ENCODE measurements at places on chromosomes 7 and 10.

- DNase-seq, result no peak
Measured at GRCh38 chr7:91918356-91918755, 22.3 kb upstream of the AKAP9 start.

- no peak for DNase-seq
Measured at GRCh38 chr10:1036341-1036791, 10.7 kb upstream of the IDI2 start.

- DNase-seq, result no peak
Measured at GRCh38 chr10:110806335-110806734, 65.4 kb upstream of the PDCD4 start.

DNA sequence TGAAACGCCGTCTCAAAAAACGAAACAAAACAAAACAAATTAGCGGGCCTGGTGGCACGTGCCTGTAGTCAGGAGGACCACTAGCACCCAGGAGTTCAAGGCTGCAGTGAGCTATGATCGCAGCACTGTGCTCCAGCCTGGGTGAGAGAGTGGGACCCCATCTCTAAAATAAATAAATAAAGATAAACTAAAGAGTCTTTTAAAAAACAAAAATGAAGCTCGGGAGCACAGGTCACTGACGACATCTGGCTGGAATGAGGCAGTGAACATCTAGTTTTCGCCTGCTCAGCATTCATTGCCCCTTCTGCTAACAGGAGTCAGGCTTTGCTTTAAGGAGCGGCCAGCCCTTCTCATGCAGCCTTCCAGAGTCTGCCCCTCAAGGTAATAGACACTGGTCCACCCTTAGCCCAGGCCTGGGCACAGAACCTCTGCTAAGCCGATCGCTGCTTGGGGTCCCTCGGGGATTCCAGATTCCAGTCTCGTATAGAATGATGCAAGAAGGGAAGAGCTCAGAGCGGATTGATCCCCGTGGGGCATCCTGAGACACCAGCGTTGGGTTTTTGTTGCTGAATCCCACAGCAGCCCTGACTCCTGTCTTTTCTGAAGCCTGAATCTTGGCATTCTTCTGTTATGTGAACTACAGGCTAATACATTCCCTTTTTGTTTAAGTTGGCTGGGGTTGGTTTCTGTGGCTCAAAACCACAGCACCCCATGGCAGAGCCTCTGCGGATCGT lies 14.2 kb upstream of the FOXK1 start:
- no peak for DNase-seq

GRCh38 chr10:15137636-15138035 lies 30.9 kb downstream of the NMT2 start:
- no peak for DNase-seq

Data from NCI-H1105 treated with DMSO at 0.1 percent for 48 hours (cell line).